Germinal center (tissue), 1 donor: ENCODE measurements at places on chromosomes 5 and 9.

GRCh38 chr5:161047024-161047423, 195.0 kb upstream of the ATP10B start:
- no peak for DNase-seq

- DNase-seq: peak; percentile 49
Observed at GRCh38 chr9:131799177-131799823, 59.4 kb upstream of the RAPGEF1 start.

GRCh38 chr9:98327249-98327561, 71.8 kb upstream of the TBC1D2 start:
- DNase-seq: no peak

DNA sequence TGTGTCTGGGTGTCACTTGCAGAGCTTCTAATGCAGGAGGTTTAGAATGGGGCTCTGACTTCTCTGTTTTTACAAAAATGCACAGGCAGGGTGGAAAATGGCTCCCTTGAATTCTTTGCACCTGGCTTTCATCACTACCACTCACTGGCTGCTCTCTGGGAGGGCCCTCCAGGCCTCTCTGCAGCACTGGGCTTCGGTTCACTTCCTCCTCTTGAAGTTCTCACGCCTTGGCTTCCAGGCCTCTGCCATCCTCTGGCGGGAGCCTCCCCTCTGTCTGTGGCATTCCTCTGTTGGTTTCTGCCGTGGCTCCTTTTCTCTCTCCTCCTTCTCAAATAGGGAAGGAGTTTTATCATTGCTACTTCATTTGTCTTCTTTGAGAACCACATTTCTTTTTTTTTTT, 2.8 kb upstream of the PRLR start:
- DNase-seq: no peak

- DNase-seq: no peak
Observed at GRCh38 chr9:131731644-131732043, 8.2 kb downstream of the RAPGEF1 start.

GRCh38 chr5:137708796-137709559, 26.9 kb downstream of the KLHL3 start:
- no peak for DNase-seq

DNA sequence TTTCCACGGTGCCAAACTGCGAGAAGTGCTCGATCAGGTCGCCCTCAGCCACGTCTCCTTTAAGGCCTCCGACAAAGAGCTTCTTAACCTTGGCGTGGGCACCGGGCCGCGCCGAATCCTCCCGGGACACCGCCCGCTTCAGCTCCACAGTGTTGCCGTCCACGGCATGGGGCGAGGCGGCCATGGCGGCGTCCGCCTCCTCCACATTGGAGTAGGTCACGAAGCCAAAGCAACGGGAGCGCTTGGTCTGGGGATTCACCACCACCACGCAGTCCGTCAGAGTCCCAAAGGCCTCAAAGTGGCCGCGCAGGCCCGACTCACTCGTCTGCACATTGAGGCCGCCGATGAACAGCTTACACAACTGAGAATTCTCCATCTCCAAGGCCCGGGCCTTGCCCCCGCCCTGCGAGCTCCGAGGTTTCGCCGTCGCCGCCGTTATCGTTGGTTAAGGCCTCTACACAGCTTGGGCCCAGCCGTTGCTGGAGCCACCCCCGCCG, 424 bp downstream of the HNRNPA0 start:
- peak; percentile 36 for DNase-seq

DNA sequence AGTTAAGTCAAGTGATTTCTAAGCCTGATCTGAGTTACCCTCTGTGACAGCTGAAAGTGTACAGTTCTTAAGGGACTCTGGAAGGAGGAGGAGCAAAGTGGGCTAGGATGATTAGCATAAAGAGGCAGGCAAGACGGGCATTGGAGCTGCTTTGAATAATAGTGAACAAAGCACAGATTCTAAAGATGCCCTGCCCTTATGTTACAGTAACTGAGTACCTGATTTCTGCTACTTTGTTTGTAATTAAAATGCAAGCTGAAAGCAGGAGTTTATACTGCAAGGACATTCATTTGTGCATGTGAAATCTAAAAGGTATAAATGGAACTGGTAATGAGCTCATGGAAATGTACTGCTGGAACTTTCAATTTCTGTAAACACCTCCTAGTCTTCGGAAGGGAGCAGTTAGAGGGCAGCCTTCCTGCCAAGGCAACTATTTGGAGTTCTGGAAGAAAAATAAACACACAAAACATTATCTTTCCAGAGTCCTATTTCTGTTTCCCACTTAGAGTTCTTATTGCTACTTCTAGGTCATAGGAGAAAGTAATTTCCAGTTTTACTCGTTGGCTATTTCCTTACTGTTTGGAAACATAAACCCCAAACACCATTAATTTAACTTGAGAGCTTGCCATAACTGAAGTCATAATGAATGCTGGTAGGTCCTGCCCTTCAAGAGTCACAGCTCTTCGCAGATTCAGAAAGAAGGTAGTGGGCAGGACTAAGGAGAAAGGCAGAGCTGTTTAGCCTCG, at the start of gene RANBP3L:
RANBP3L (minus strand) TSS at position 45 of the 746 bp plus-strand sequence. CDS start 486 bp downstream, outside the sequence.
- DNase-seq: no peak

GRCh38 chr9:126170286-126170823, 156.3 kb upstream of the MVB12B start:
- DNase-seq: no peak

DNA sequence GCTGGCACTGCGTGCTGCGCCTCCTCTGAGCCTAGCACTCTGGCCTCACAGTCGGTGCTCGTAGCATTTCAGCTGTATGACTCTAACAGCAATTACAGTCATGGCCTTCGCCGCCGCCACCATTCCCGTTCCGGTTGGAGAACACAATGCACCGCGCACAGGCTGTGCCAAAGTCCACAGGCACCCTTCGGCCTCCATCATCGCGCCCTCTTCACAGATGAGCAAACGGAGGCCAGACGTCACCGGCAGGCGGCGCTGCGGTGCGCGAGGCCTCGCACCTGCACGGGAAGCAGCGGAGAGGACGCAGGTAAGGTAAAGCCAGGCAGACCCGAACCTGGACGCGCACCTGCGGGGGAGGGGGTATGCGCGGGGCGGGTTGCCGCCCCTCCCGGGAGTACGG, 128.9 kb downstream of the BARX1 start:
- DNase-seq: peak; percentile 36

DNA sequence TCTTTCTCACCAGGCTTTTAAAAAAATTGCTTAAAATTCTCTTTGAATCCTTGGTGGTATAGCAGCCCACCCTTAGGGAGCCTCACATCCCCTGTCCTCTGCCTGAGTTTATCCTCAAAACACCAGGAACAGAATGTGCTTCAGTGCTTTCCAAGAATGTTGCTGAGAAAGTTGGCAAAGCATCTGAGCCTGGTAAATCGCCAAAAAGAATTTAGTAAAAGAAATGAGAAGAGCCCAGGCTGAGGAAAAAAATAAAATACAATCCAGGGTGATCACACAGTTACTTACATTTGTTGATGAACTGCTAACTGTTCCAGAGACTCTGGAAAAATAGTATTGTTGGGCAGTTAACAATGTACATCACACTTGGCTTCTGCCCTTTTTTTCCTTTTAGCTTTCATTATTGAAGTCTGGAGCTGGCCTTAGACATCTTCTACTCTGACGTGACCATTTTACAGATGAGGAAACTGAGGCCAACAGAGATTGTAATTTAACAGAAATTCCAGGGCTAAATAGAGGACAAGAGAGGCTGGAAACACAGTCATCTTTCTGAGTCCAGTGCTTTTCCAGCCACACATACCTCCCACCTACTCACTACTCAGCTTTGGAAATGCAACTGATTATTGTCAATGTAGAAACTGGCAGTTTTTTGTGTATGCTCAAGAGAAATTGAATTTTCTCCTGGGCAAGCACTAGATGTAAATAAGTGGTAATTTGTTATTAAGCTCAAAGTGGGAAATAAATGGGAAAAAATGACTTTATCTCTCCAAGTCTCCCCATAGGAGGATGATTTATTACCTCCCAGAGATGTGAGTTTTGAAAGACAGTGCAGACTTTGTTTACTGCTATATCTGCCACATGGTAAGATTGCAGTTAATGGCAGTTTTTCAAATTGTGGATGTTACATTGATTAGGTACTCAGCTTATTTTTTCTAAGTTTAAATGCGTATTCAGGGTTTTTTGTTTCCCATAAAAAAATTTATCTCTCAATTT, 86.7 kb upstream of the ALDH1A1 start:
- no peak for DNase-seq

GRCh38 chr9:130297371-130297770, 31.8 kb downstream of the HMCN2 start:
- no peak for DNase-seq

DNA sequence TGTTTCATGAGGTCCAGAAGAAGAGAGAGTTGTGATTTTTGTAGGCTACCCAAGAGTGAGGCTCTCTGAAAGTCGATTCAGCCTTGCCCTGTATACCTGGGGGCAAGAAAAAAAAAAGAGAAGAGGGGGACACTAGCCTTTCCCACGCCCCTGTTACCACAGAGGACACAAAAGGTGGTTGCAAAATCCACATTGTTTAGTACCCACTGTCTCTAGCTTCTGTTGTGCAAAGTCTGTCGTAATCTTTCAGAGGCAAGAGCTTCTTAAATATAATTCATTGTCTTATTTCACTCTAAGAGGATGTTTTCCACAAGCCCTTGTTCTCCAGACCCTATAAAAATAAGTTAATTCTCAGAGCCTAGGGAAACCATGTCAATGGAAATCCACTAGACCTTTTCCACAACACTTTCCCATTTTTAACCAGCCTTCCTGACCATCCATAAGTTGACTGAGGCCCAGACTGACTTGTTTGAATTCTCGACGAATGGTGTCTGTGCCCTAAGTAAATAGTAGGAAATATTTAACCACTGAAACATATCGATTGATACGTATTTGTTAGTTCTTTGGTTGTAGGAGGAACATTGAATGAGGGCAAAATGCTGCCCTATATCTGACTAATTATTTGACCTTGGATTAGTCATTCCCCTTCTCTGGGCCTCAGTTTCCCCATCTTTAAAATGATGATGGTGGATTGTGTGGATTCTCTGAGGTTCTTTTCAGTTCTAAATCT, 182.7 kb downstream of the PAPPA start:
- DNase-seq: no peak

DNA sequence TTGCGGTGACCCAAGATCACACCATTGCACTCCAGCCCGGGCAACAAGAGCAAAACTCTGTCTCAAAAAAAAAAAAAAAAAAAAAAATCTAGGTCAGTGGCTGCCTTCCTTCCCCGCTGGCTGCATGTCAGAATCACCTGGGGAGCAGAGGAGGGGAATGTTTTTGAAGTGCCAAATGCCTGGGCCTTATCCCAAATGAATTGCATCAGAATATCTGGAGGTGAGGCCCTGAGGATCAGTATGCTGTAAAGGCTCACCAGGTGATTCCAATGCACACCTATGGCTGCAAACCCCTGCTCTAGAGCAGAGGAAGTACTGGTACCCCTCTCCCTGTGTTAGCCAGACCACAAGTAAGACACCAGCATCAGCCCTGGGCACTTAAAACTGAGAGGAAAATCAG, 44.7 kb upstream of the GABRP start:
- DNase-seq: no peak

DNA sequence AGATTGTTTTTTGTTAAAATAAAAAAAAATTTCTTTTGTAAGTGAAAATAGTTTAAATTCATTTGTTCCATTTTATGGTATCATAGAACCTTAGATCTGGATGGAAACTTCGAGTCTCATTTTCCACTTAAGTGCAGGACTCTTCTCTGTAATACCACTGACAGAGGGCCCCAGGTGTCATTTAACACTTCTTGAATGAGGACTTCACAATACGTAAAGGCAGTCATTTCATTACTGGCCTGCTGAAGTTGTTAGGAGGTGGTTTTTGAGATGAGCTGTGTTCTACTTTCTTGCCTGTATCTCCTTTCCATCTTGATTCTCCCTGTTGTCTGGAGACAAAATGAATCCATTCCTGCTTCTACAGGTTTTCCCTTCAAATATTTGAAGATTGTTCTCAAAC, 455.3 kb downstream of the DMRT2 start:
- DNase-seq: no peak

GRCh38 chr5:36722900-36723299, 116.5 kb downstream of the SLC1A3 start:
- no peak for DNase-seq

DNA sequence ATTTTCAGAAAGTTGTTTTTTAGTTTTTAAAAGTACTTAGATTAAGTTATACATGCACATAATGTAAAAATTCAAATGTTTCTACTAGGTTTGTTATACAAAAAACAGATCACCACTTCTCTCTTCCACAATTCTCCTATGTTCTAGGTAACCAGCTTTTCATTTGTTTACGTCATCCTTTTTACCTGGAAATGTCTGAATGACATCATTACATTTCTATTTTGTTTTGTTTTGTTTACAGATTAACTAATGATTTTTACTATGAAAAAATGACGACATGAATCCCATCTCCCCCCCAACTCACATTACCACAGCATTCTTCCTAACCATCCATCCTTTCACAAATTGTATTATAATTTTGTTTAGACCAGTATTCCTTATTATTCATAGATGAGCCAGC, 1709.2 kb downstream of the EFNA5 start:
- DNase-seq: no peak

DNA sequence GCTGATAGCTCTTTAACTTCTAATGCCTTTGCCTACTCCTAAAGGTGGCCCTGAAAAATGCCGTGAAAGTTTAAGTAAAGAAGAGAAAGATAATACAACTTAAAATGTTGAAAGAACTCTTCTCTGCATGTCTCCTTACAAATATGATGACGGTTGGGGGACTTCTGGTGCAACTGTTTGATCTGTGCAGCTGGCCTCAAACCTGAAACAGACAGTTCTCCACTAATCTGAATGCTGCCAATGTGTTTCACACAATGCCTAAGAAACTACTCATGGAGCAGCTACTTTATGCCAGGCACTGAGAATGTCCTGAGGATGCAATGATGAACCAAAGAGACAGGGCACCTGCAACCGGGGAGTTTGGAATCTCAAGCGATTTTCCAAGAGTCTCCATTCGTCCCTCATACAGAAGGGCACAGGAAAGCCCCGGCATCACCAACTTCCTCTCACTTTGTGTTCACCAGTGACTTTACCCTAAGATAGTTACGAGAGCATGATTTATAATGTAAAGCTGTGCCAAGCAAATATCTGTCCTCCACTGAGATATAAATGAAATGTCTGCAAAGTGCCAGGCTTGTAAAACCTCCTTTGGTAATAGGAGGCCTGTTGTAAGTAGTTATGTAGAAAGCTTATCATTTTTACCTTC, 455.4 kb downstream of the SEMA5A start:
- no peak for DNase-seq

GRCh38 chr5:82799361-82800077, 277.7 kb downstream of the TMEM167A start:
- no peak for DNase-seq

- no peak for DNase-seq
Observed at GRCh38 chr9:13263511-13263910, 16.0 kb downstream of the MPDZ start.

GRCh38 chr5:87541676-87542075, 128.9 kb upstream of the CCNH start:
- DNase-seq: no peak

GRCh38 chr9:32841314-32841713, 58.0 kb downstream of the TMEM215 start:
- DNase-seq: no peak
